HEK293T (cell line): ENCODE measurements at places on chromosomes 4 and X.

GRCh38 chrX:69028761-69029120 is 136.5 kb downstream of the PJA1 start:
- peak; percentile 2 for DNase-seq

DNA sequence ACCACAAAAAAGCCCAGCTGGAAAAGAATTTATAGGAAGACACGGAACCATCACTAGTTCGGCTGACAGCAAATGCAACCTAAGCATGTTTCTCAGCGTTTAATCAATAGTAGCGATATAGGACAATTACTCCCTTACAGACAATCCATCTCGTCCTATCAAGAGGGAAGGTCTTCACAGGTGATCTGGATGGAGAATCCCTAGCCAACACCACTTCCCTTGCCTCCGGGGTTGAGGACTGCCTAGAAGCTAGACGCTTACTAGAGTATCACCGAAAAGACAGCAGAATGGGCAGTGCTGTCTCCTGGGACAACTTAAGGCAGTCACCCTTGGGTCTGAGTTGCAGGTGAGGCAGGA is 32.1 kb upstream of the MAML3 start:
- DNase-seq, result no peak

GRCh38 chr4:18638031-18638430 is 616.5 kb upstream of the LCORL start:
- no peak for DNase-seq

DNA sequence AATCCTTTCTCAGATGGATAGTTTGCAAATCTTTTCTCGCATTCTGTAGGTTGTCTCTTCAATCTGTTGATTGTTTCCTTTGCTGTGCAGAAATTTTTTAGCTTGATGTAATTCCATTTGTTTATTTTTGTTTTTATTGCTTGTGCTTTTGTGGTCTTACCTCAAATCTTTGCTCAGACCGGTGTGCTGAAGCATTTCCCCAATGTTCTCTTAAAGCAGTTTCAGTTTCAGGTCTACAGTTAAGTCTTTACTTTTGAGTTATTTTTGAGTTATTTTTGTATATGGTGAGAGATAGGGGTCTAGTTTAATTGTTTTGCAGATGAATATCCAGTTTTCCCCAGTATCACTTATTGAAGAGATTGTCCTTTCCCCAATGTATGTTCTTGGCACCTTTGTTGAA is 18.2 kb upstream of the SLC25A14 start:
- no peak for DNase-seq

DNA sequence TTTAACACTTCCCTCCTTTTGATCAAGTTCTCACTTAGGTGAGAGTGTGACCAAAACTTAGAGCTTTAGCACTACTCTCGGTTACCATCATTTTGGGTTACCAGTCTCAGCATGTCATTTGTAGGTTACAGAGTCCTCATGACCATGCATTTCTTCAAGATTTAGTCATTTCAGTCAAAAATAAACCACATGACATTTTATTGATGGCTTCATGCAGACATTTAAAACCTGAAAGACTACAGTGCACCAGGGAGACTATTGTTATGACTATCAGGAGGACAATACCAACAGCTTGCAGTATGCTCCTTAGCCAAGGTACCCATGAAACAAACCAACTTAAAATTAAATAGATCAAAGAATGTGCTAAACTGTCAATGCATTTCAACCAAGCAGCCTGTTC is 498.1 kb upstream of the FSTL5 start:
- no peak for DNase-seq

DNA sequence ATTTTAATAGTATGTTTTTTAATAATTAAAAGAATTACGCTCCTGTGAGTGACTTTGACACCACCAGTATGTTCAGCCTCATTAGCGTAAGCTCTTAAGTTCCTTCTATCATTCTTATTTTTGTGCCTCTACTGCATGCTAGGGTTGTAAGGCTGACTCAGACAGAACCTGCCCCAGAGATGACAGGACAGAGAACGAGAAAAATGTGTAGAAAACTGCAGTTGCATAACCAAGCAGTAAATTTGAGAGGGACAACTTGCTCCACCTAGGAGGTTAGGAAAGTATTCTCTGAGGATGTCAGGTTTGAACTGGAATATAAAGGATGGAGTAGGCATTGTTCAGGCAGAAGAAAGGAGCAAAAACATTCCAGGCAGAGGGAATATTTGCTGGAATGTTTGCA is 98.7 kb downstream of the NFKB1 start:
- no peak for DNase-seq

GRCh38 chr4:6362896-6363295 is 93.2 kb downstream of the WFS1 start:
- peak; percentile 51 for DNase-seq

DNA sequence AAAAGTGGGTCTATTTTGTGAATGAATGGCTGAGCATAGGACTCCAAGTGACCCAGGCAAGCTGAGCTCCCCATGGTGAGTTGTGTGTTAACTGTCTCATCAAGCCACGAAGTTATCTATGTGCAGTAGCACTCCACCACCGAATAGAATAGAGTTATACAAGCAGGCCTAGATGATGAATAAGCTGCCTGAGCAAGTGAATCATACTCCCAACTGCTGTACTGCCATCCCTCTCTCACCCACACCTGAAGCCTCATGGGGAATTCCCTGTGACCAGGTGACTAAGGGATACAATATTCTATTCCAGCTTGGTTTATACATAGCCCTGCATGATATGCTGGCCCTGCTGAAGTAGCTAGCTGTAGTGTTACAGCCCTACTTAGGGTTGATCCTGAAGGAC is 38.7 kb downstream of the KDM5C start:
- DNase-seq, result no peak

GRCh38 chr4:42824278-42824977 is 68.1 kb upstream of the GRXCR1 start:
- DNase-seq, result no peak

GRCh38 chr4:2702361-2702760 is 53.8 kb downstream of the TNIP2 start:
- DNase-seq, result no peak

DNA sequence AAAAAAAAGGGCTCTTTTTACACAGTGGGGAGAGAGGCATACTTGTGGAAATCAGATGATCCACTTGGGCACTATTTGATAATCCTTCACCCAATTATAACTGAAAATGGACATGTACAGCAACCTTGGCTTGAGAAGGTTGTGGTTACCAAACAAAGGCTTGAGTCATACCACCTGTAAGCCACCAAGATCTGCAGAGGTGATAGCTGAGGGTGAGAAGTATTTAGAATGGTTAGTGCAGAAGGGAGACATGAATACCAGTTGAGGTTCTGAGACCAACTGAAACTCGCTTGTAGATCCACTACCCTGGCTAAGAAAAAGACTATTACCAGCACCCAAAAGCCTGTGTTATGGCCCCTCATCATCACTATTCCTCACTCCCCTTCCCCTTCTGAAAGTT is 614.0 kb downstream of the STIM2 start:
- no peak for DNase-seq

- no peak for DNase-seq
These were observed 166.8 kb downstream of the COL4A6 start for GRCh38 chrX:108271397-108271787.

DNA sequence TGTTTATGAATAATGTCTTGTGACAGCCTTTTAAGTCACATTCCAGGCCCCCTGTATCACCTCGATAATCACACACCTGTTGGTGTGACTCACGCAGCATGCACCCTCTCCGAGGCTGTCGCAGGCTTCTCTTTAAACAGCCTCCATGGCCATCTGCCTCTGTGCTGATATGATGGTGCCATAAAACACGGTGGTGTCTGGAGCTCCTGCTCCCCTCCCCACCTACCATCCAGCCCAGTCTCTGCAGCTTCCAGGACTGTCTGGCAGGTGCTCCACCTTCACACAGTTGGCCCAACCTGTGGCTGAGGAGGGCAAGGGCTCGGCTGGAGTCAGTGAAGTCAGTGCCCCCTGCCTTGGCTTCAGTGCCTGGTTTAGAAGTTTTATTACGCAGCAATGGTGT is 173.8 kb upstream of the RPL34 start:
- DNase-seq, result no peak

DNA sequence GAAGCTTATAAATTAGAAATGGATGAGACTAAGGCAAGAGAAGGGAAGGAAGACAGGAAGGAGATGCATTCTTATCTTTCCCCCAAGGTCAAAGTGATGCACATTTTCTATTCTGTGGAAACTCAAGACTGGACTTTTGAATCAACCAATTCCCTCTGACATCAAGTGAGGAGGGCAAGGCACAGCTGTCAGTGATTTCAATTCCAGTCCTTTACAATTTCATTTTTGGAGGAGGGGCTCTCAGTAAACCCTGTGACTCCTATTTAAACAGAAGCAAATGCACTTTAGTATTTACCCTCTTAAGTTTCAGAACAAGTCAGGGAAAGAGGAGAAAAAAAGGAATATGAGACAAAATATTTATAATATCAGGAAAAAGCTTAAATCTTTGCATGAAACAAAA is 134.0 kb downstream of the MGST2 start:
- DNase-seq, result no peak

- no peak for DNase-seq
These were observed 66.1 kb downstream of the MAGEA10 start for GRCh38 chrX:152072236-152072635.

DNA sequence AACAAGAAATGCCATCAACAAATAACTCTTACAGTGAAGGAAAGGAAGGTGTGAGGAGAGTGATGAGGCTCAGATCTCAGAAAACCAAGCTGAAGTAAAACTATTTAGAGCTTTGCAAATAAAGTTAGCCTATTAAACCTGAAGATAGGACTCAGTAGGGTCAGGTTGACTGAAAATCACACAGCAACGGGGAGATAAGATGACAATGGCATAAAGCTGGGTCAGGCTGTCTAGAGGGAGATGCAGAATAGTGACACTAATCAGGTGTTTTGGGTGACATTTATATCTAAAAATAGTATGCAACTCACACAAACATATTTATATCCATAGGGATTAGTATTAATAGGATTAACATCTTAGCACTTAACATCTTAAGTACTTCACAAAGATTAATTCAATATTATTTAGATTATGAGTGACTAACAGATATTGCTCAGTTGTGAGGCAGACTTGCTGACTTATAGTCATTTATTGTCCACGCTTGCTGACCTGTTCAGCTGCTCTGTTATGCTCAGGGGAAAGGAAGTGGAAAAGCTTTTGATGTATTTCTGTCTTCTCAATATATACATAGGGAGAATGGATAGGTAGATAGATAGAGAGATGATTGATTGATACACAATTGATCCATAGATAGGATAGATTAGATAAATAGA is 130.7 kb upstream of the GUCY1A1 start:
- no peak for DNase-seq
